ENCODE measurements at places on chromosomes 6 and 20.

DNA sequence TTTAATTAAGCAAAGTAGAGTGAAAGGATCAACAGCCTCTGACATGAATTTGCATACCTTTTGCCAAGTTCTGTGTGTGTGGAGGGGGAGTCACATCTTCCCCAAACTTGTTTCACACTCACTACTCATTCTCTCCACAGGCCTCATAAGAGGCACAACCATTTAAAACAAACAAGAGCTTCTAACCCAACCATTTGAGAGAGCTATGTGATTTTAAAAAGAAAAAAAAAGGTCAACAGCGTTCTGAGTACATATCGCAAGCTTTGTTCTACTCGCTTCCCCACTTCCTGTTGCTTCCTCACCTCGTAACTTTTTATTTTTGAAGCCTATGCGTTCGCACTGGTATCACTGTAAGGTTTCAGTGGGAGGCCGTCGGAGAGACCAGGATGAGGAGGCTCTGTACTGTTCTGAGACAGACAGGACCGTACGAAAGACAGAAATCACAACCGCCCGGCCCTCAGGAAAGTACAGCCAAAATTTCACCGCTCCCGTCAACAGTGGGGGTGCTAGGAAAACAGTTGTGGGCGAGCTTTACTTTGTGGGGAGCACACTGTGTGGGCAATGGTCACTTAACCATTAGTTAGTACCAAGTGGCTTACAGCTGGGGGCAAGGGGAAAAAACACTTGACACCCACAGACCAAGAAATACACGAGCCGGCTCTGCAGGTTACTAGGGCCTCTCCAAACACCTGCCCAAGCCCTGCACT is 61.3 kb downstream of the TRERF1 start:
- peak; percentile 82 for DNase-seq

DNA sequence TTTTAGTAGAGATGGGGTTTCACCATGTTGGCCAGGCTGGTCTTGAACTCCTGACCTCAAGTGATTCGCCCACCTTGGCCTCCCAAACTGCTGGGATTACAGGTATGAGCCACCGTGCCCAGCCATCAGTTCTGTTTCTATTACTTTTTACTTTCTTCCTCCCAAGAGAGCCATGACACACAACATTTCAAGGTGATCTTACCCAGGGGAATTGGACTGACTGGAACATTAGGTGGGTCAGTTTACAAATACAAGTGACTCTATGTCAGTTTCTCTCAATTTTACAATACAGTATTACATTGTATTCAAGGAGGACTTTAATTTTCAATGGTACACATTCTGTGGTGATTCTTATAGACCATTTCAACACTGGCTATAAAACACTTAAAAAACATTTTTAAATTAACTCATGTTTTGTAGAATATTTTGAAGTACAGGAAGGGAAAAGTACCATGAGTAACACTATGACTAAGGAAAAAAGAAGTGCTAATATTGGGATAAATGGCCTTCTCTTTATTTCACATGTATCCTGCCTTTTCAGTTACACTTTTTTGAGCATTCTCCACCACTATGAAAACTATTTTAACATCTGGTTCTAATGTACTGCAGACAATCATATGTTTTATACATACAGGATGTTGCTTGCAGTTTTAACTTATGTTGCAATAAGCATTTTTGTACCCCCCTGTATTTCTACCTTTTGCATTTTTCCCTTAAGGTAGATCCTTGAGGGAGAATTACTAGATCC is 8.4 kb downstream of the TPBG start:
- DNase-seq = no peak

DNA sequence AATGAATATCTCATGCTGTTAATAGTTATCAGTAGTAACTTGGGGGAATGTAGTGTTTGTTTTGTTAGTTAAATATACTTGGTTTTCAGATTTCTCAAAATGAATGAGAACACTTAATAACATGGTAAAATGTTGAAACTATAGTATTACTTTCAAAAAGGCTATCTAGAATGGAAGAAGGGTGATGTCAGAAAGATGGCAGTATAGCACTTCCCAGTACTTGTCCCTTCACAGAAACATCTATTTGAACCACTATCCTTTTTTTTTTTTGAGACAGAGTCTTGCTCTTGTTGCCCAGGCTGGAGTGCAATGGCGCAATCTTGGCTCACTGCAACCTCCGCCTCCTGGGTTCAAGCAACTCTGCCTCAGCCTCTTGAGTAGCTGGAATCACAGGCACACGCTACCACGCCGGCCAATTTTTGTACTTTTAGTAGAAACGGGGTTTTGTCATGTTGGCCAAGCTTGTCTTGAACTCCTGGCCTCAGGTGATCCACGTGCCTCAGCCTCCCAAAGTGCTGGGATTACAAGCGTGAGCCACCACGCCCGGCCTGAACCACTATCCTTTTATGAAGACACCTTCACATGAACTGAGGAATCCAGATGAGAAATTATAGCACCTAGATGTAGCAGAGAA is 4.7 kb upstream of the ECHDC1 start:
- no peak for DNase-seq

GRCh38 chr6:157961153-157961831 is 20.4 kb upstream of the SYNJ2 start:
- no peak for DNase-seq

DNA sequence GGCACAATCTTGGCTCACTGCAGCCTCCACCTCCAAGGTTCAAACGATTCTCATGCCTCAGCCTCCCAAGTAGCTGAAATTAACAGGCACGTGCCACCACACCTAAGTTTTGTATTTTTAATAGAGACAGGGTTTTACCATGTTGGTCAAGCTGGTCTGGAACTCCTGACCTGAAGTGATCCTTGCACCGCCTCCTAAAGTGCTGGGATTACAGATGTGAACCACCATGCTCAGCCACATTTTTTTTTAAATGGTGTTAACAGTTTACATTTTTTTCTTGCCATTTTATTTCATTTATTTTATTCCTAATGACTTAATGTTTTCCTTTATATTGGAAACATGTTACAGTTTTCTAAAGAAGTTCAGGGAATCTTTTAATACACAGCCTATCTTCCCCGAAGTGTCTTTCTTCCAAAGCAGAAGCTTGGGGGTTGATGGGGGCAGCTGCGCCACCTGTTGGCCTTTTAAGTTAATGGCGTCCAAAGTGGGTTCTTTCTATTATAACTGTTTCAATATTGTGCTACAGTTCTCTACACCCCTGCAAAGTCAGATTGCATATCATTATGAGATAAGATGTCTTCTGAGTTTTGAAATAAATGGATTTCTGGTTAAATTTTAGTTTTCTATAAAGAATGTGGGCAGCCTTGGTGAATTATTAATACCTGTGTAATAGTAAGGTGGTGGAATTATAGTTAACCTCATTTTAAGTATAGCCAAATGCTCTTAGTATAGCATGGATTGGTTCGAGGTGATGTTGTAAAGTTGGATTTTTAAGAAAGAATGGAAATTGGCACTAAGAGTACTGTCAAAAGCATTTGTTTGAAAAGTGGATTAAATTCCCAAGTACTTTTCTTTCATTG is 42.0 kb upstream of the PLCG1 start:
- peak; percentile 43 for DNase-seq

GRCh38 chr6:79605061-79605460 is 26.1 kb upstream of the SH3BGRL2 start:
- DNase-seq = peak; percentile 60

- DNase-seq = no peak
Observed at GRCh38 chr6:41463062-41463930, 82.9 kb upstream of the FOXP4 start.

DNA sequence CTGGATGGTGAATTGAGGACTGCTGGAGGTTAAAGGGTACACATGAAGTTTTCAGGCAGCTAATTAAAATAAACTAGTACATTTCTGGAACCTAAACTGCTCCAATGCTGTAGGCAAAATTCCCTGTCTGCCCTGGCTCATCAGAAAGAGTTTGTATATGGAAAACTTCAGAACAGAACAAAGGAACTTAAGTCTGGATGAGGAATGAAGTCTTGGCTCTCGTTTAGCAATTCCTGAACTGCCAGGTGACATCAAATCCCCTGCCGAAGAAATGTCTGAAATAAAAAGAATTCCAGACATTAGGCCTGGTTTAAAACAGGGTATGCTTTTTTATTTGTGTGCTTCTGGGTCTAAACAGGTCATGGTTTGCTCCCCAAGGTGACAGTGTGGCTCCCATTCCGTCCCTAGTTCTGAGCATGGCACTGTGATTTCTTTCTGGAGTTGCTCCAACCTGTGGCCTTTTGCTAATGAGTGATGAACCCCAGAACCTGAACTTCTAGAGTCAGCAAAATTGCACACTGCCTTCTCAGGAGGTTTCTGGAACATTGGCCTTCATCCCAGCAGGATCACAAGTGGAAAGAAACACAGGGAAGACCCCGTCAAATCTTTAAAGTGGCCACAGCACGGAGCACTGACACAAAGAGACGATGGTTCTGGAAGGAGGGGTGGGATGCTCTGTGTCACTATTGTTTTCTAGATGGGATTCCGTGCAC is 129.4 kb upstream of the NAA20 start:
- no peak for DNase-seq

- DNase-seq = no peak
Observed at GRCh38 chr6:5937169-5937909, 69.4 kb downstream of the NRN1 start.

DNA sequence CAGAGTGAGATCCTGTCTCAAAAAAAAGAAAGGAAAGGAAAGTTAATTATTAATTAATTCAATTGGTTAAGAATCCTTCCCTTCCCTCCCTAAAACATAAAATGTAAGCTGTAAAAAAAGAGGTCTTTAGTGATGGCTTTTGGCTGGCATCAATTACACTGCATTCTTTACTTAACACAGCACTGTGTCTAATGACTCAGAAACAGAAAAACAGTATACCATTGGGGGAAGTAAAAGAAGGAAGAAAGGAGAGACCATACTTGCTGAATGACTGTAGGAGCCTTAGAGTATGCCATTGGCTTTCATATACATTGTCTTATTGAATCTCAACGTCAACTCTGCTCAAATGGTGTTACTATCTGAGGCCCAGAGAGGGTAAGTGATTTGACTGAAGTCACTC is 18.3 kb upstream of the CITED2 start:
- DNase-seq = no peak

DNA sequence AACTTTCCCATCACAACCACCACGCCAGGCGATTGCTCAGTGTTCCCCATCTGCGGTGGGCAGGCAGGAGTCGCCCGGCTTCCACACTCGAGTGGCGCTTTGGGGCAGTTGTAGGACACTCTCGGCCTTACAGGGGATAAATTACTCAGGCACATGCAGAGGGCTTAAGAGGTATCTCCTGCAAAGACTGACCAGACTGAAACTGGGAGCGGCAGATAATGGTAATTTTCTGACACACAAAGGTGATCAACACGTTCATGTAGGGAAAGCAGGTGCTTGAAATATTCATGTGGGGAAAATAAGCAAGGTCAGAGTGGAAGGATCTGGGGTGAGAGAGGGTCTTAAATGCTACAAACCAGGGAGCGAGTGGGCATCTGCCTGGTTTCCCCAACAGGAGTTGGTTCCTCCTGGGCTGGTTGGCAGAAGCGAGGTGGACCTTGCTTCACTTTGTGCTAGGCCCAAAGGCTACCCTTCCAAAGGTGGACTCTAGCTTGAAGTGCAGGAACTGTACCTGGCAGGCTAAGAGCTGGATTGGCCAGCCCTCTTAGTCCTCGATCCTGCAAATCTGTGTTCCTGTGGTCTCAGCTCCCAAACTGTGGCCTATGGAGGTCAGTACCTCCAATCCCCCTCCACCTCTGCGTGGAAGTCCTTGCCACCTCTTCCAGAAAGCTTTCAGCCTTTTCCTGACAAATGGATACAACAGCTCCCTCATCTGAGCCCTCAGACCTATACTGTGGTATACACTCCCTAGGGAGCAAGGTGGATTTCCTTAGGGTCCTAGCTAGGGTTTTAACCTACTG is 16.7 kb downstream of the PLAGL2 start:
- DNase-seq = no peak

DNA sequence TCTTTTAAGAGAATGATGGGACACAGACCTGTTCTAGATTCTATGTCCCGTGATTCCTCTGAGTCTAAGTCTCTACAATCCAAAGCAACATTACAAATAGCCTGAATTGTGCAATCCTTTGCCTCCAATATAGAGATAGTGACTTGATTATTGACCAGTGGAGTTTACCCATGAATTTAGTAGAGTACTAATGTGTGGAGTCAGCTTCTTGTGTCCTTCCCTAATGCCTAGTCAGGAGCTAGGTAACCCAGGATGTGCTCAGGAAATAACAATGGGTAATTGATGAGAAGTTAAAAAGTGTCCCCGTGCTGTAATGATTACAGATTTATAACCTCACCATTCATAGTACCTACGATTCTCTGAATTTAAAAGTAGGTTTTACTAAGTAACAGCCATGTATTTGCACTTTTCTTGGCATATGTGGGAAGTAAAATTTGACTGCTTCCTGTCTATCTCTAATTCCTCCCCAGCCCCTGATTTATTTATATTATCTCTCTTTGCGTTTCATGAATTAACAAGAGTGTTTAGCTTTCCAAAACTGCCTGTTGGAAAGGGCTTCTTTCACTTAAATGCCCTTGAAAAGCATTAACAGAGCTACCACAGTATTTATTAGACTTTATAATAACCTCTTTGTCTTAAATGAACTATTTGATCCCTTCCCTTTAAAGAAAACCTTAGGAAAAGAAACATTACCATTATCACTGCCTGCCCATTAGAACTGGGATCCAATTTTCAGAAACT is 30.5 kb downstream of the NEDD9 start:
- no peak for DNase-seq
